Right lobe of liver (tissue), 6 donors: ENCODE measurements at places on chromosomes 3 and 15. TPM values are rescaled to one million over a fixed set of nuclear protein-coding genes. Genes with fewer than 3 reads are reported as not detected.

AHSG gene
- total RNA-seq: 1,407 TPM

DNA sequence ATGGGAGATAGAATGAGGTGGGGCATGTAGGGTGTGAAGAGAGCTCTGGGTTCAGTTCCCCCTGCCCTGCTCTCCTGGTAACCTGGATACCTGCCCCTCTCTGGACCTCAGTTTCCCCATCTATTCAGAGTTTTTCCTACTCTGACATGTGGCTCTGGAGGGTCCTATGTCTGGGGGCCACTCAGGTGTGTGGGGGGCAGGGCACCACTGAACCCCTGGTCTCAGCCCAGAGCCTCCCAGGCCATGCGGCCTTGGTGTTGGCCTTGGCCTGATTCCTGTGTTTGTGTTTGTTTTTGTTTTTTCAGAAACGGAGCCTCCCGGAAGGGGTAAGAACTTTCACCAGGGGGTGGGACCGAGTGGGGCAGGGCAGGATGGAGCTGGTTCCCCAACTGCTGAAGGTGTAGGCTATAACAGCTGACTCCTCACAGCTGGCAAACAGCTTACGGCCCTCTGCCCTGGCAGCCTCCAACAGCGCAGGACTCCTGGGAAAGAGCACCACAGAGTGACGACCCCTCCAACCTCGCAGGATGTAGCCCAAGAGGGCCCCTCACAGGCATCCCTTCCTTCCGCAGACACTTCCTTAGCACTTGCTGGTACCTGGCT, 803 bp downstream of the ITIH3 start:
- H3K27ac ChIP-seq: peak overlapping the region; percentile 89
- DNase-seq: peak; percentile 66
- peaks cover 42% of the 10 kb centered on the region for H3K36me3 ChIP-seq
- H3K4me3 ChIP-seq: peak overlapping the region; percentile 48
- H3K4me1 ChIP-seq: peaks cover 75% of the 10 kb centered on the region

DNA sequence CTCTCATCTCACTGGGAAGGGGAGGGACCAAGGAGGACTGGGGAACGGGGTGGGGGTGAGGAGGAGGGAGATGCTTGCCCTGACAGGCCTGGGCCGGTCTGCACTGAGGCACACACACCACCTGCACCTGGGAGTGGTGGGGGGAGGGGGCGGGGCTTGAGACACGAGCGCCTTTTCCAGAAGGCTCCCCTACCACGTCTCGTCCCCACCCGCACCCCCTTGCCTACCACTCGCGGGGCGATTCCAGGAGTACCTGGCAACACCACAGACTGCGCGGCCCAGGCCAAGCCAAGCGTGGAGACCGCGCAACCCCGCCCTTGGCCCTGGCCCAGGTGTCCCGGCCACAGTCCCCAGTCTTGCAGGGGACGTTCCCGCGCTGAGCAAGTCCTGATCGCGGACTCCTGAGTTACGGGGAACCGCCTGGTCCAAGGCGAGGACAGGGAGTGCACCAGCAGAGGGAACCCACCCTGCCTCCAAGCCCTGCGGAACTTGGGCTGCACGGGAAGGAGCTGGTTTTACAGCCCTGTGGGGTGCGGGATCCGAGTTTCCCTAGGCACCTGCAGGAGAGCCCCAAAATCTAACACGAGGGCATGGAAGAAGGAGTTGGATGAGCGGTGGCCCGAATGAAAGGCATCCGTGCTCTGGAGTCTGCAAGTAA, 68.1 kb upstream of the SH3GL3 start:
- peak; percentile 18 for DNase-seq
- H3K4me3 ChIP-seq: no peak overlapping the region
- H3K27me3 ChIP-seq: no peaks in the 10 kb centered on the region
- H3K36me3 ChIP-seq: no peaks in the 10 kb centered on the region
- no peak overlapping the region for H3K27ac ChIP-seq

- DNase-seq: no peak
- H3K27me3 ChIP-seq: no peaks in the 10 kb centered on the region
- H3K4me3 ChIP-seq: no peak overlapping the region
- H3K27ac ChIP-seq: no peak overlapping the region
- H3K36me3 ChIP-seq: no peaks in the 10 kb centered on the region
These were observed 5.9 kb downstream of the PRSS50 start for GRCh38 chr3:46711760-46712159.

FSIP1 gene
- total RNA-seq: 0.74 TPM

PLCL2 gene
- total RNA-seq: 7.1 TPM

- peaks cover 12% of the 10 kb centered on the region for H3K36me3 ChIP-seq
- no peaks in the 10 kb centered on the region for H3K4me1 ChIP-seq
- no peaks in the 10 kb centered on the region for H3K27me3 ChIP-seq
These were observed 12.4 kb downstream of the CIB1 start for GRCh38 chr15:90221246-90221900.

DNA sequence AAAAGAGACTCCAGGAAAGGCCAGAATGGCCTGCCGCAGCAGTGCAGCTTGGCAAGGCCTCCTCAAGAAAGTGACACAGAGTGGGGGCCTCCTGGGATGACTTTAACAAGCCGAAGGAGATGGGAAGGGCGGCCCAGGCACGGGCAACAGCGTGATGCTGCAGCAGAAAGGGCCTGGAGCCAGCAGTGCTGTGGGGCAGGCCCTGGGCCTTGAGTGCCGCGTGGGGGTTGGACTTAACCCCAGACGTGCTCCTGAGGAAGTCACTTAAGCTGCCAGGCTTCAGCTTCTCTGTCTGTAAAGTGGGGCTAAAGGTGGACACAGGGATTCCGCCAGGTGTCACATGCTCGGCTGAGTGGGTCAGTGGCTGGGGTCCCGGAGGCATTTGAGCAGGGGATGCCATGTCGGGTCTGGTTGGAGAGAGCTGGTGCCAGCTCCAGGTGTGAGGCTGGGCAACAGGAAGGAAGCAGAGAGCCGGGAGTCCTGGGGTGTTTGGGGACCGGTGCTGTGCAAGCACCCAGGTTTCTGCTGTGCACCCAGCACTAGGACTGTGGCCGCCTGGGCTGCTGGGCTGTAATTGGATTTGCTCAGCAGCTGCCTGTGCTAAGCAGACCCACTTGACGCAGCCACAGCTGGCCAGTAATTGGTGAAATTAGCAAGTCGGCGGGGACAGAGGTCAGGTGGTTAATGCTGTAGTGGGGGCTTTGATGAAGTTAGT, 7.8 kb downstream of the DNAJB8 start:
- no peaks in the 10 kb centered on the region for H3K27me3 ChIP-seq
- no peak overlapping the region for H3K4me3 ChIP-seq

DNA sequence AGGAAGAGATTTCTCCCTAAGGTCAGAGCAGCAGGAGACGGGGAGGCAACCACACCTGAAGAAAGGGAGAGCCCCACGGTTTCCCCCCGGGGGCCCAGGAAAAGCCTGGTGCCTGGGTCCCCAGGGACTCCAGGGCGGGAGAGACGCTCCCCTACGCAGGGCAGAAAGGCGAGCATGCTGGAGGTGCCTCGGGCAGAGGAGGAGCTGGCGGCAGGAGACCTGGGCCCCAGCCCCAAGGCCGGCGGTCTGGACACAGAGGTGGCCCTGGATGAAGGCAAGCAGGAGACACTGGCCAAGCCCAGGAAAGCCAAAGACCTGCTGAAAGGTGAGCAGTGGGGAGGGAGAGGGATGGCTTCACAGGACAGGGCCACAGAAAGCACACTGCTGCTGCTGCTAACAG, 26.2 kb upstream of the SLC28A1 start:
- no peaks in the 10 kb centered on the region for H3K36me3 ChIP-seq
- no peak for DNase-seq
- no peak overlapping the region for H3K27ac ChIP-seq
- no peak overlapping the region for H3K4me3 ChIP-seq

DNA sequence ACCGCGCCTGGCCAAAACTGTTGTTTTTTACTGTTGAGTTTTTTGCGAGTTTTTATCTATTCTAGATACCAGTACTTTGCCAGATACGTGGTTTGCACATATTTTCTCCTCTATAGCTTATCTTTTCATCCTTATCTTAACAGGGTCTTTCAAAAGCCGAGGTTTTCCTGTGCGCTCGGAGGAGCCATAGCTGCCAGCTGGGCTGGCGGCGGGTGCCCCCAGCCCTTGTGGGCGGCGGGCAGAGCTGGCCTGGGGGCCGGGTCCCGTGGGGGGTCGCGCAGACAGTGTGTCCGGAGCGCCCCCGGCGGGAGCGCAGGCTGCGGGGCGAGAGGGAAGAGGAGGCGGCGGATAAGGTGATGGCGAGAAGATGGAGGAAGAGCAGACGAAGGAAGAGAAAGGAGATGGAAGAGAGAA, 11.1 kb upstream of the EIF4A2 start:
- no peaks in the 10 kb centered on the region for H3K27me3 ChIP-seq
- peak overlapping the region; percentile 44 for H3K27ac ChIP-seq
- H3K4me3 ChIP-seq: peak overlapping the region; percentile 56
- H3K36me3 ChIP-seq: no peaks in the 10 kb centered on the region

GRCh38 chr3:124859025-124859424, 28.1 kb downstream of the ITGB5 start:
- peak overlapping the region; percentile 23 for H3K27ac ChIP-seq
- no peaks in the 10 kb centered on the region for H3K27me3 ChIP-seq
- DNase-seq: no peak
- no peak overlapping the region for H3K4me3 ChIP-seq
- no peaks in the 10 kb centered on the region for H3K36me3 ChIP-seq
- H3K4me1 ChIP-seq: peaks cover 20% of the 10 kb centered on the region

MCF2L2 gene
- not detected for total RNA-seq

- H3K4me3 ChIP-seq: no peak overlapping the region
- no peaks in the 10 kb centered on the region for H3K27me3 ChIP-seq
- no peak for DNase-seq
- no peak overlapping the region for H3K27ac ChIP-seq
These were observed 724.7 kb downstream of the AGBL1 start for GRCh38 chr15:86804406-86804805.

GOLGA8J gene
- total RNA-seq: 0.20 TPM

GRCh38 chr3:10561162-10561945, 56.0 kb upstream of the ATP2B2 start:
- H3K27me3 ChIP-seq: no peaks in the 10 kb centered on the region
- H3K4me3 ChIP-seq: no peak overlapping the region
- no peaks in the 10 kb centered on the region for H3K4me1 ChIP-seq
- no peak overlapping the region for H3K27ac ChIP-seq
- no peaks in the 10 kb centered on the region for H3K36me3 ChIP-seq

DNA sequence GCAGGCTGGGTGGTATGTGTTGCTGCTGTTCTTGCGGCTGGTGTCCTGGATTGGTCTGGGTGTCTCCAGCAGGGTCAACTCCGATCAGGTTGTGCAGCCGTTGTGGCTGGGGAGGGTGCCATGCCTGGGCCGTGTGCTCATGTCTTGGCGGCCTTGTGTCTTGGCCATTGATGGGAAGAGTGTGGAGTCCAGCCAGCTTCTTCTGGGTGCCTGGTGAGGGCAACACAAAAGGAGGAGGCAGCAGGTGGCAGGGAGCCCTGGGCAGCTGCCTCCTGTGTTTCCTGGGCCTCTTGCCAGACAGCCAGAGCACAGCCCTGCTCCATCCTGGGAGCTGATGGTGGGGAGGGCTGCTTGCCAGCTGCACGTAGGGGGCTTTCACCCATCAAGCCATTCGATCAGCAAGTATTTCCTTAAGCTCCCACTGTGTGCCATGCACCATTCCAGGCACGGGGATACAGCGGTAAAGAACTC, 4.3 kb downstream of the CHAC1 start:
- H3K27me3 ChIP-seq: no peaks in the 10 kb centered on the region
- no peak overlapping the region for H3K27ac ChIP-seq
- no peak overlapping the region for H3K4me3 ChIP-seq
- no peak for DNase-seq
- no peaks in the 10 kb centered on the region for H3K36me3 ChIP-seq
- H3K4me1 ChIP-seq: no peaks in the 10 kb centered on the region

DNA sequence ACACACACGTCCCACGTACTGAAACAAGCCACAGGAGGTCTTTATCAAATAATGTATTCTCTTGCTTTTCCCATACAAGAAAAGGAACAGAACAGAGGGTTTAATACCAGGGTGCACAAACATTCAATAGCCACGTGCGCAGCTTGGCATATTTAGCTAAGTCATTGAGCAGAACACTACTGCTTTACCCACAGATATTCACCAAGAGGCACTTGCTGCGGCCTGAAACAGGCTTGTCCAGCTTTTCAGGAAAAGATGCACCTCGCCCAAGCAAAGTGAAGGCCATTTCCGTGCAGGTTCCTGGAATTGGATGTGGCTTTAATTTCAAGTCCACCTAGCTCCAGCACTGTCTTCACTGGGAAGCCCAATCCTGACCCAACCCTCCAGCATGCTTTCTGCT, 17.6 kb downstream of the ZDHHC3 start:
- no peaks in the 10 kb centered on the region for H3K27me3 ChIP-seq
- H3K4me1 ChIP-seq: no peaks in the 10 kb centered on the region
- H3K4me3 ChIP-seq: no peak overlapping the region

- no peaks in the 10 kb centered on the region for H3K27me3 ChIP-seq
- H3K4me3 ChIP-seq: no peak overlapping the region
- no peak for DNase-seq
- no peaks in the 10 kb centered on the region for H3K36me3 ChIP-seq
- H3K4me1 ChIP-seq: no peaks in the 10 kb centered on the region
- H3K27ac ChIP-seq: no peak overlapping the region
These were observed 115.6 kb upstream of the LMCD1 start for GRCh38 chr3:8385848-8386620.

GRCh38 chr3:134458406-134458945, 27.3 kb downstream of the ANAPC13 start:
- no peak overlapping the region for H3K27ac ChIP-seq
- H3K36me3 ChIP-seq: no peaks in the 10 kb centered on the region
- no peaks in the 10 kb centered on the region for H3K27me3 ChIP-seq
- no peak overlapping the region for H3K4me3 ChIP-seq
- H3K4me1 ChIP-seq: no peaks in the 10 kb centered on the region

DNA sequence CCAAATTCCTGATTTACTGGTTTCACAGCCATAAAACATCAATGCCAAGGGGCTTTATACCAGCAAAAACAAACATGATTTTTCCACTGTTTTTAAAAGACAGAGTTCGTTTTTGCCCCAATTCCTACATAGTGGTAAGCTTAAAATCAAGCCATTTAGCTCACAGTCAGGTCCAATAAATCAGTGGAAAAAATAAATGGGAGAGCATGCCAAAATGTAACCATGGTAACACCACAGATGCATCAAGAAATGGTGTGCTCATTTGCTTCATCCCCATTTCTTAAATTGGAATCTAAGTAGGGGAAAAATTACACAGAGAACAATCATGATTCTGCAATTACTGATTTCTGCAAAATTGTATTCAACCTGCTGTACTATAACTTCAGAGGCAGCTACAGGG, 418.8 kb downstream of the MAGI1 start:
- H3K27ac ChIP-seq: no peak overlapping the region
- H3K27me3 ChIP-seq: no peaks in the 10 kb centered on the region
- H3K4me1 ChIP-seq: no peaks in the 10 kb centered on the region

CPLX3 gene
- total RNA-seq: not detected

DNA sequence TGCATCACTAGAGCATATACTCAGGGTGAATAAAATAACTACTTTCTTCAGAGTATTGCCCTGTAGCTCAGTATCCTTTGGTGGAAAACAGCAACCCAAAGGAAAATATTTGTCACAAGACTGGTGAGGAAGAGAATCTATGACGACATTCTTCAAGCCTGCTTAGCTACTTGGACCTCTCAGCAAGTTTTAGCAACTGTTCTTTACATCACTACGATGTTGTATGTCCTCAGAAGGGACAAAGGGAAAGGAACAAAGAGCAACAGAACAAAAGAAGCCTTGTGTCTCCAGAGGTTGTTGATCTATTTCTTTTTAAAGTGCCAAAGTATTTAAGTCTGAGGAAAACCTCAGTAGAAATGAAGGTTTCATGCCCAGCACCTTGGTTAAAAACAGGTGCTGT, 746.7 kb downstream of the NAALADL2 start:
- H3K27ac ChIP-seq: no peak overlapping the region
- no peaks in the 10 kb centered on the region for H3K27me3 ChIP-seq
- H3K36me3 ChIP-seq: no peaks in the 10 kb centered on the region
- no peaks in the 10 kb centered on the region for H3K4me1 ChIP-seq
